ENCODE measurements at places on chromosomes 3 and 15.

GRCh38 chr3:28844298-28845005 is 436.4 kb upstream of the RBMS3 start:
- no peak for DNase-seq

GRCh38 chr15:58870451-58870850 is 63.0 kb downstream of the SLTM start:
- no peak for DNase-seq

DNA sequence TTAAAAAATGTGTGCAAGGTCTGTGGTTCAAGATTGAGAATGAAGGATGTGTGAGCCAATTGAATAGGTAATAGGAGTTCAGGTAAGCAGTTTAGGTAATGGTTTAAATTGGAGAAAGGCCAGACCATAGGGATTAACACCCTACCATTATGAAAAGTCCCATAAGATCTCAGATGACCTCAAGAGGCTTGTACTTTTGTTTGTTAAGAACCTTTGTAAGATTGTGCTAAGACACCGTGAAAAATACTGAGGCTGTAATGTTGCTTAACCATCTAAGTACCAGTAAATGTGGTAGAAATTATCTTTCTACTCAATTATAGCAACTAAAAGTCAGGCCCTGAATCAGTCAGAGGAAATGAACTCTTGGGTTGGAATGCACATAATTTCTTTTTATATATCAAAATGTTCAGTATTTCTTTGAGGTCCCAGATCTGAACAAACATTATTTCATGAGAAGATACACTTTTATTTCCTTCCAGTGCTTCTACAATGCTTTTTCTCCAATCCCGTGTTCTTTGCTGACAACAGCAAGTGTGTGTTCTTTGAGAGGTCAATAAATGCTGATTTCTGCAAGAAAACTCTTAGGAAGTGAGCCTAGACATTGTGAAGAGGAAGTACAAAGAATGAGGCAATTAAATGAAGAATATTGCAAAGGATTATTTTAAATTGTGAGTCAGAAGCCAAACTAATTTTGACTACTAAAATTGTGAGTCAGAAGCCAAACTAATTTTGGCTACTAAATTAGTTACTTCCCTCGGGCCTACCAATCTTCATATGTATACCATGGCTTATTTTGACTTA is 66.4 kb downstream of the TCF12 start:
- no peak for DNase-seq

DNA sequence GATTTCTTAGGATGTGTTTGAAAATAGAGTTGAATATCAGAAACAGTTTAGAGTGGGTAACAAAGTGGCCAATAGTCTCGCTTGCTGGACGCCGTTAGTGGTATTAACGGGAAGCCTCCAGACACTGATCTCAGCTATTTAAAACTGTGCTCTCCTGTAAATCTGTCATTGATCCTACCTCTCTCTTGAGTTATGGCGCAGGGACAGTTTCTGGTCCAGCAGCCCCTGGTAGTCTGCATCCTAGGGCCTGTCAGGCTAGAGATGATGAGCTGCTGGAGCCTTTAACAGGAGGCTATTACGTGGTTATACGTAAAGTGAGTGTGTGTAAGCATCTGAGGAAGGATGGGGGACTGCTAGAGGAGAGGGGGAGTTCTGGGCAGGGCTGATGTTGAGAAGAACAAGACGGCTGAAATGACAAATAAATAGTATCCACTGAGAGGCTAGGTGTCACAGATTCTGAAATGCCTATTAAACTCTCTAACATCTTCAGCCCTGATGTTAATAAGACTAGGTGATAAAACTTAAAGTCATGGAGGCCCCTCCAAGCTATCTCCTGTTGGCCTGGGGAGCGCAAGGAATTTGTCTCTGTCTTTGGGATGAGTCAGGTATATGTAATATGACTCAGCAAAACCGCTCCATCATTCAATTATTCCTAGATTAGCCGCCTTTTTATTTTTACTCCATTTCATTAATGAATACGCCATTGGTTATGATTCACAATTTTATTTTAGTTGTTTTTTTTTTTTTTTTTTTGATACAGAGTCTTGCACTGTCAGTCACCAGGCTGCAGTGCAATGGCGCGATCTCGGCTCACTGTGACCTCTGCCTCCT is 155.7 kb downstream of the GREM1 start:
- no peak for DNase-seq

DNA sequence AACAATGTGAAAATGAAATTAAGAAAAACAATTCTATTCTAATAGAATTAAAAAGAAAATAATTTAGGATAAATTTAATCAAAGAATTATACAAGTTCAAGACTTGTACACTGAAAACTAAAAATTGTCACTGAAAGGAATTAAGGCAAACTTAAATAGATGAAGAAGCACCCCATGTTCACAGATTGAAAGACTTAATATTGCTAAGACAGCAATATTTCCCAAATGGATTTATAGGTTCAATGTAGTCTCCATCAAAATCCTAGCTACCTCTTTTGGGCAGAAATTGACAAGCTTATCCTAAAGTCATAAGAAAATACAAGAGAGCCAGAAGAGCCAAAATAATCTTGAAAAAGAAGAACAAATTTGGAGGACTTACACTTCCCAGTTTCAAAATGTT is 53.5 kb upstream of the UBE3A start:
- DNase-seq = no peak

DNA sequence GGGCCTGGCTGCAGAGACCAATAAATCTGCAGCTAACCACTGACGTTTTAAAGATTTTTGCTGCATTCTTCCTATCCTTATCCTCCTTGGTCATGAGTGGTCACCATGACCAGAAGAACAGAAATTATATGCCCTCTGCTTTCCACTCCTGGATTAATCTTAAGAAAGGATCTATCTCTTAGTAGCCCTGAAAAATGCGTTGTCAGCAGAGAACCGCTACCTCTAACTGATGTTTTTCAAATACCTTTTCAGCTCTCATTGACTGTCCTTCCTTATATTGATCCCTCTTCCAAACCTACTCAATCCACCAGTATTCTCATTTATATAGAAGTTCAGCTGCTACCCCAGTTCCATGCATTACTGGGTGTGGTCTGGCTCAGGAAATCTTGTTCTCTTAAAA is 610.1 kb downstream of the MECOM start:
- no peak for DNase-seq

DNA sequence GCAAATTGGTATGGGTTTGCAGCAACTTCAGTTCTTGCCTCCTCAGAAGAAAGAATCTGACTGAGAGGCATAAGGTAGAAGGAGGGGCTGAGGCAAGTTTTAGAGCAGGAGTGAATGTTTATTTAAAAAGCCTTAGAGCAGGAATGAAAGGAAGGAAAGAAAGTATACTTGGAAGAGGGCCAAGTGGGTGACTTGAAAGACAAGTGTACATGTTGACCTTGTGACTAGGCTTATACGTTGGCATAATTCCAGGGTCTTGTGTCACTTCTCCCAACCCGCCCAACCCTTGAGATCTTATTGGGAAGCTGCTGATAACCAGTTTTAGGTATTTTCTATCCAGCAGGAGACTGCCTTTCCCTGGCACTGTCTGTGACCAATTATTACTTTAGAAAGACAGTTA is 436.9 kb upstream of the ZNF717 start:
- no peak for DNase-seq

DNA sequence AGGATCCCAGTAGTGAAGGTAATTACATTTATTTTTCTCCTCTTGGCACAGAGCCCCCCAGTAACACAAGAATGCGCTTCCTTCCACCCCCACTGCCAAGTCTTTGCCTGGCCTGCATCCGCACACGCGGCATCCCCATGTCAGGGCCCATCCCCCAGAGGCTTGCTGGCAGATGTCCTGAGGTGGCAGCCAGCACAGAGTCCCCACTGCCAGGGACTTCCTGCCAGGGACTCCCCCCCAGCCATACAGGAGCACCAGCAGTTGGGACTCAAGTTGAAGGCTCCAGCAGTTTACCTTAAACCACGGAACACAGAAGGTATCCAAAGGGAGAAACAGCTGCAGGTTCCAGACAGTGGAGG is 41.0 kb downstream of the MEGF11 start:
- no peak for DNase-seq

Measured in GM20000 (cell line).